ENCODE measurements at places on chromosomes 2 and 18.
A peak's percentile ranks its signal among the peaks of the same experiment; 100 is the strongest.

GRCh38 chr2:1546023-1546591 is 132.8 kb downstream of the TPO start:
- DNase-seq: peak; percentile 64

DNA sequence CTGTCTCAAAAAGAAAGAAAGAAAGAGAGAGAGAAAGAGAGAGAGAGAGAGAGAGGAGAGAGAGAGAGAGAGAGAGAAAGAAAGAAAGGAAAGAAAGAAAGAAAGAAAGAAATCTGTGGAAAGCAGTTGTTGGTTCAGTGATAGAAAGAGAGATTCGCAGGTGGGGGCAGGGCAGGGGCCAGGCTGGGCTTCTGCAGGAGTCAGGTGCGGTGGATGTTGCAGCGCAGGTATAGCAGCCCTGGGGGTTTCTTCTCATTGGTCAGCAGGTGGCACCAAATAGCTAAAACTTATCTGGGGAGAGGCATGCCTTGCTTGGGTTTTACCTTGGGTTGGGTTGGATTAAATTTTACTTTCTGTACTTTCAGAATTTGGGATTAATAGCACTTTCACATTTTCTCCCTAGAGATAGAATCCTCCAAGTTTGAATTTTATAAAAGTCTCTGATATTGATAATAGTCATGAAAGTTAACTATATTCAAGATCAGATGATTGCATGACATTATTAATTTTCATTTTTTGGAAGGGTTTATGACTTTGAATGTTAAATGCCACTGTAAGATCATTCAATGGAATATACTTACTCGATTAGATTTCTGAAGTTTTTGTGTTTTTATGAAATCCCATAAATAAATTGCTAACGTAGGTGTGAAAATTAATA is 66.6 kb downstream of the SPTBN1 start:
- DNase-seq: no peak

GRCh38 chr2:218882461-218882816 is 1.8 kb downstream of the WNT10A start:
- no peak for DNase-seq

DNA sequence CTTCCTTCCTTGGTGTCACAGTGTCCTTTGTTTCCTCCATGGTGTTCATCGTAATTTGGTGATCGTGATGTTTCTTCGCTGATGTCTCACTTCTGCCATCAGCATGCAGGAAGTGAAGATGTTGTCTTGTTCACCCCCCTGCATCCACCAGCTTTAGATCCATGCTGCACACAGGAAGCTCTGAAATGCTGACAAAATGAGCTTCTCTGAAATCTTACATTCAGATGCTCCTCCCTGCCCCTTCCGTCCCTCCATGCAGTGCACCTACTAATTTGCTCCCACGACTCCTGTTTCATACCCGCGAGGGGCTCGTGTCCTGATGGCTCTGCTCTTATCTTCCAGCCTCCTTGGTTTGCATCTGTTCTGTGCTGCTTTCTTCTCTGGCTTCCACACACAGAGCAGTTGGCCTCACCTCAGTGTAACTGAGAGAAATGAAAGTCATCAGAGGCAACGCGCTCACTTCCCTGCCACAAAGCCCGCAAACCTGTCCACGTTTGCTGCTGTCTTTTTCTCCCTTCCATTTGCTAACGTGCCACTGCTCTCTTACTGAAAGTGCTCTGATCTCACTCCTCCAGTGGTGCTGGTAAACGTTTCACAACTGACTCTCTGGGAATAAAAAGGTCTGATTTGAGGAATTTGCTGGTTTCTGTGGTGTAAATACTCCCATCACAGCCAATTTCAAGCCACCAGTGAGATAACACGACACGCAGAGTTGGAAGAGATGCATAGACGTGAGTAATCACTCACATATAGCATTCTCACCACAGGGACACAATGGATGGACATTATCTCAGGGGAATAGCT is 41.0 kb upstream of the MGAT4A start:
- no peak for DNase-seq

DNA sequence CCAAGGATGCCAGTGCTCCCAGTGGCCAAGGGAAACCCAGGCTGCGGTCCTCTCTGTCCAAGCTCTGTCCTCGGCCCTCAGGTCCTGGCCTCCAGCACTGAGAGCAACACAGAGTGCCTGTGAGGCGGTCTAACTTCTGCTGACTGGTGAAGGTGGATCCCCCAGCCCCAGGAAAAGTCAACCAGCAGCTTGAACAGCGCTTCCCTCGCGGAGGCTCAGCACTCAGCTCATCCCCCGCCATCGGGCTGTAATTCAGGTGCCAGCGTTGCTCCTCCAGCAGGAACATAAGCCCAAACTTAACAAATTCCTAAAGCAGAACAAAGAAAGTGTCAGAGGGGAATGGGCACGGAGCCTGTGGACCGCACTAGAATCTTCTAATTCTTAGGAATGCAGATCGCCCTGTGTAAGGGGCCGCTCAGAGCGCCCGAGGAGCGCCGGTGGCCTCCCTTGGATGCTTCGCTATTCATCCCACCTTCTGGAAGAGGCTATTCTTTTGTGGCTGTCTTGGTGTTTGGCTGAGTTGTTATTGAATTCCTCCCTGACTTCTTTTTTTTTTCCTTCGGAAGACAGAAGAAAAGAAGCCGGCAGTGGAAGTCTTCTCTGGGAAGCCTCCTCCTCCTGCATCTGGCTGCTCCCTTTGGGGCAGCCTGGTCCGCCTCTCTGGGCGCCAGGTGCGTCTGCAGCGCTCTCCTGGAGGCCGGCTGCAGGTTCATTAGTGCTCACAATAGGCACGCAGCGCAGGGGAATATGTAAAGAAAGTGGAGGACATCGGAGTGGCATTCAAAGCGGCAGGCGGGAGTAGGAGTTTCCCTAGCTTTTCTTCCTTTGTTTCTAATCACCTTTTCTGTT is 905.6 kb downstream of the TSN start:
- no peak for DNase-seq

- DNase-seq: no peak
Observed at GRCh38 chr2:147607379-147607778, 237.4 kb upstream of the ACVR2A start.

DNA sequence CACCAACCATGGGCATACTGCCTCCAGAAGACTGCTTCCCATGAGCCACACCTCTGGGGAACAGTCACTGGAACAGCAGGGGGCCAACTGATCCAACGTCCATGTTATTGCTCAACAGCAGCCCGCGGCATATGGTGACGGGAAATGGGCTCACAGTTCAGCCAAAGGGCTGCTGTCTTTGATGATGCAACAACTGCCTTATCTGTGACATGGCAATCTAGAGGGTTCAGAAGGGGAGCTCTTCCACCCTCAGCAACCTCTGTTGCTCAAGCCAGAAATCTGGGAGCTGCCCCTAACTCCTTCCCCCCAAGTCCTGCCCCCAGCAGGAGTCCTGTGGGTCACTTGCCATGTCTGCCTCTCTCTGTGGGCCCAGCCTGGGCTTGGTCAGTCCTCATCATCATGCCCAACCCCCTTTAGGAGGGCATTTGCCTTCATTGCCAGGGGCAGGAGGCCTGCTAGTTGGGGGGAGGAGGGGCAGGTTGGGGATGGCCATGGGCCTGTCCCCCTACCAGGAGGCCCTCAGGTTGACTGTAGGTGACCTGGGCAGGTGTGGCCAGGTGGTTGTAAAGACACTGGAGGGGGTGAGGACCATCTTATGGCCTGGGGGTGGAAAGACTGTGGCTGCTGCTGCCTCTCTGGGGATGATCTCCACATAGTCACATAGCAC is 212.9 kb downstream of the CYP26B1 start:
- DNase-seq: peak; percentile 20
